ENCODE measurements at places on chromosomes 6 and 20.

- no peak for DNase-seq
Measured at GRCh38 chr6:48426636-48427035, 315.6 kb upstream of the PTCHD4 start.

DNA sequence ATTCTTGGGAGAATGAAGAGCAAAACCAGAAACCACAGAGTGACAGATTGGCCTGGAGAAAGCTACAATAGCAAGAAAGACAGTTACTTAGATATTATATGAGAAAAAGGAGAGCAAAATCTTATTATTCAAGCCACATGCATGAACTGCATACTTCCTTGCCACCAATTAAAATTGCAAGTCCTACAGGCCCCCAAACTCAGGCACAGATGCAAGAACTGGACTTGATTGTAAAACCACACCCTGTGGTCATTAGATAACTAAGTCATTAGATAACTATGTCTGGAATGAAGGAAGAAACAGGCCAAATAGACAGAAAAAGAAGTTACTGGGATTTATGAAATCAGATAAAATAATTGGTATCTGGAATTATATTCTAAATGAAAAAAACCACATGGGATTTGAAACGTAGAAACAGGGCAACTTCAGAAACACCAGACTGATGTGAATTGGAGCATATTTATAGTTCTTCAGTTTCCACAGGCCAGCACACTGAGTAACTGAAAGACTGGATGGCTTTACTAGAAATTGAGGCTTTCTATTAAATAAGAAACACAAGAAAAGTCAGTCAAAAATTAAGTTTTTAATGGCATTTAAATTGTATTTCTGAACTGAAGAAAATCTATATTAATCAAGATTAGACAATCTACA lies 49.4 kb upstream of the CARMIL1 start:
- no peak for DNase-seq

- DNase-seq = no peak
Measured at GRCh38 chr20:63322146-63322932, 29.4 kb downstream of the COL20A1 start.

- DNase-seq = peak; percentile 3
Measured at GRCh38 chr6:35973670-35974222, 50.7 kb downstream of the SLC26A8 start.

GRCh38 chr6:162306616-162307015 lies 420.9 kb downstream of the PRKN start:
- DNase-seq = no peak

DNA sequence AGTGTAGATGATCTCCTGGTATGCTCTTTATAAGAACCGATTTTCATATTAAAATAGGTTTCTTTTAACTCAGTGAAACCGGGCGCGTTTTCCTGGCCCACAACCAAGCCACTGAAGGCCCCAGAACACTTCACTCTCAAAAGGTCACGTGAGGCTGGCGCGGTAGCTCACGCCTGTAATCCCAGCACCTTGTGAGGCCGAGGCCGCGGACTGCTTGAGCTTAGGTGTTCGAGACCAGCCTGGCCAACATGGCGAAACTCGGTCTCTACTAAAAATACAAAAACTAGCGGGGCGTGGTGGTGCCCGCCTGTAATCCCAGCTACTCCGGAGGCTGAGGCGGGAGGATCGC lies 402 bp upstream of the TAF8 start:
- no peak for DNase-seq

- DNase-seq = no peak
Measured at GRCh38 chr6:110537208-110538123, 61.1 kb upstream of the SLC22A16 start.

GRCh38 chr6:13355043-13355945 lies 27.0 kb upstream of the TBC1D7 start:
- no peak for DNase-seq

DNA sequence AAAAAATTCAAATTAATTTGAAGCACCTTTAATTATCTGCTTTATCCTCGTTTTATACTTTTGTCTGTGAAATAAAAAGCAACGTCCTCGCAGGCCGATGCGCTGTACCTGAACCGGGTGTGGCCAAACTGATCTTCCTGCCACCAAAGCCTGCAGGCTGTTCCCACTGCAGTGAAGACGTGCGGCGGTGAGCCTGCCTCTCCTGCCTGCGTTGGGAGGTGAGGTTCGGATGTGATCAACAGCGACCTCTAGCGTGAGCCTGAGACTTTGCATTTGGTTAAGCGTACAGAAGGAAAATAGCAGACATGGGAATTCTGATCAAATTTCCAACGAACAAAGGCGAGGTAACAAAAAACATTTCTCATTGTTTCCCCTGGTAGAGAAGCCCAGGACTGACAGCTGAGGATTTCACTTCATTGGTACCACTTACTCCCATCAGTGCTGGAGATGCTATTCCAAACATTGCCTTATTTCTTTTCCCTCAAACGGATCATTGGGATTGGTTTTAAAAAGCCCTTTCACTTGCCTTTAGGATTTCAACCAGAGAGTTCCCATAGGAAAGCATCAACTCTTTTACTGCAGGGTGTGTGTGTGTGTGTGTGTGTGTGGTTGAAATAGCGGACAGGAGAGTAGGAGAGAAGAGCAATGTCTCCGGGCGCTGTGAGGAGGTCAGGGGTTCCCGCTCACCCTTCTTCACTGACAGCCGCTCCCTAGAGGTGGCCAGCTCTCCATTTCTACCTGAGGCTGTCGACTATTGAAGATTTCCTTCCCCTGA lies 56.6 kb upstream of the CCN6 start:
- no peak for DNase-seq
